ENCODE measurements at places on chromosomes 11 and 22. TPM values are rescaled to one million over a fixed set of nuclear protein-coding genes. Genes with fewer than 3 reads are reported as not detected.

- no peaks in the 10 kb centered on the region for H3K4me1 ChIP-seq
- H3K27ac ChIP-seq, result no peak overlapping the region
- H3K4me3 ChIP-seq, result no peak overlapping the region
These were observed 6.5 kb downstream of the MTMR2 start for GRCh38 chr11:95917193-95918036.

GRCh38 chr11:93059117-93059957, 89.9 kb downstream of the MTNR1B start:
- no peak overlapping the region for H3K27ac ChIP-seq
- H3K36me3 ChIP-seq, result no peaks in the 10 kb centered on the region
- H3K27me3 ChIP-seq, result no peaks in the 10 kb centered on the region
- H3K4me3 ChIP-seq, result no peak overlapping the region

- H3K4me1 ChIP-seq, result no peaks in the 10 kb centered on the region
- no peak for DNase-seq
- H3K4me3 ChIP-seq, result no peak overlapping the region
- H3K27ac ChIP-seq, result no peak overlapping the region
These were observed 175.0 kb upstream of the BDNF start for GRCh38 chr11:27874998-27875830.

DNA sequence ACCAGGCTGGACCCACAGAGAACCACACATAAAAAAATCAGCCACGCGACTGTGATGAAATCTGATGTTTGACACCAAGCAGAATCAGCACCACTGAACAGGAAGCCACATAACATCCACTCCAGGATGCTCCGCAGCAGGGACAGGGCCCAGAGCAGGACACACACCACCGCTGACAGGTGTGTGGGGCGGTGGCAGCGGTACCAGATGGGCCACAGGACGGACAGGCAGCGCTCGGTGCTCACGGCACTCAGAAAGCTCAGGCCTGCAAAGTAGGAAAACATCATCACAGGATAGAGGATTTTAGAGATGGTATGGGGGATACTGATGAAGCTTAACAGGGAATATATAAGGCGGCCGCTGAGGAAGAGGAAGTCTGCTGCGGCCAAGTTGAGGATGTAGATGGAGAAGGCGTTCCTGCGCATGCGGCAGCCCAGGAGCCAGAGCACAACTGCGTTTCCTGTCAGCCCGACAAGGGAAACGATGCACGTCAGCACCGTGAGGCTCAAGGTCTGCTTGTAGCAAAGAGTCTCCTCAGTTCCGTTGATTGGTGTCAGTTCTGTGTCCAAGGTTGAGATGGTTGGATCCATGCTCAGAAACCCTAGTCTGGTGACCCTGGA, 4.9 kb downstream of the MRGPRX1 start:
- no peak overlapping the region for H3K4me3 ChIP-seq
- H3K4me1 ChIP-seq, result no peaks in the 10 kb centered on the region
- no peaks in the 10 kb centered on the region for H3K27me3 ChIP-seq
- H3K36me3 ChIP-seq, result no peaks in the 10 kb centered on the region
- no peak for DNase-seq

DNA sequence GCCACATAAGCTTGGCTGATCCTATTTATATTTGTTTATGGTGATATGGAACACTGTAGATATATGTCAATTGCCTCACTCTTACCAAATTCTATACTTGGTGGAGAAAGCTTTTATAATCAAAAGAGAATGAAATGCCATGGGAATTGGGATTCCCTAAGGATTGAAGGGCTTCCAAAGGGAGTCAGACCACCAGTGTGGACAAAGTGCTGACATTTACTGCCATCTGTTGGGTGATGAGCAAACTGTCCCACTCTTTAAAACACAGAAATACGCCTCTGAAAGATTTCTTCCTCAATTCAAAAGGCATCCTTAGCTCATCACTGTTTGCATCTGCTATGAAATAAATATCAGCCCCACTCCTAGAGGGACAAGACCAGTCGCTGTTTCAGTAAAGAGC, 7.1 kb downstream of the SLC1A2 start:
- H3K4me3 ChIP-seq, result no peak overlapping the region
- DNase-seq, result peak; percentile 13
- H3K36me3 ChIP-seq, result no peaks in the 10 kb centered on the region
- no peak overlapping the region for H3K27ac ChIP-seq

DNA sequence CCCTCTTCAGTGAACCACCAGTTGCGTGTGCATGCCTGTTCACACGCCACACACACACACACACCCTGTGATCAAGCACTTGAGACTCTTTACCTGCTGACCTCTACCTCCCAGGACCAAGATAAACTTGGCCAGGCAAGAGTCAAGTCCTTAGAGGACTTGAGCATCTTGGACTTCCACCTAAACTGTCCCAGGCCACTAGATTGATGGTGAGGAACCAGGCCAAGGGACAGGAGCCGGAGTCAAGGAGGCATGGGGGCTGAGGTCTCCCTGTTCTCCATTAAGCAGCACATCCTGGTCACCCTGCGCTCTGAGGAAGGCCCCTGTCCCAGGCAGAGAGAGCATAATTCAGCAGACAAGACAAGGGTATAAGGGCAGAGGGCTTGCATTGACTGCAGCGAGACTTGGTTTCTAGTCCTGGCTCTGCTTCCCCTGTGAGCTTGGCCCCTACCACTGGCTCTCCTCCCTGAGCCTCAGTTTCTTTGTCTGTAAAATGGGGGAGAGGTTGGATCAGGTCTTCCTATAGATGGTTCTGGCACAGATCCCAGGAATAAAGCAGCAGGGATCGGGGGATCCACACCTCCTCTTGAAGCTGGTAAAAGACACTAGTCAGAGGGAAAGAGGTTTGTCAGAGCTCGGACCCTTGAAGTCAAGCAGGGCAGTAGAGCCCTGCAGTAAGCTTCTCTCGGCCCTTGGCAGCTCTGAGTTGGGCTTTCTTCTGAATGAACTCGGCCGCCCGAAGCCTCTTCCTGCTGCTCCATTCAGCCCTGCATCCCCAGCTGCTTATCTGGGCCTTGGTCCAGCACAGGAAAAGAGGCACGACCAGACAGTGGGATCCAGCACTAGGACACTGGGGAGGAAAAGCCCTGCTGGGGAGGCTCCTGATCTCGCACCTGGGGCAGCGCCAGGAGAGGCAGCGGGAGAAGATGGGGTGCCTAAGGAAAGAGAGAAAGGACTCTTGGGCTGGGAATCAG, 2.0 kb downstream of the CREB3L1 start:
- no peak overlapping the region for H3K27ac ChIP-seq
- DNase-seq, result no peak
- H3K27me3 ChIP-seq, result peaks cover 30% of the 10 kb centered on the region
- no peaks in the 10 kb centered on the region for H3K36me3 ChIP-seq

GRCh38 chr11:78030429-78031325, 7.6 kb upstream of the KCTD14 start:
- no peaks in the 10 kb centered on the region for H3K27me3 ChIP-seq
- no peak overlapping the region for H3K27ac ChIP-seq
- DNase-seq, result no peak
- no peak overlapping the region for H3K4me3 ChIP-seq
- no peaks in the 10 kb centered on the region for H3K36me3 ChIP-seq

- H3K36me3 ChIP-seq, result peaks cover 4% of the 10 kb centered on the region
- no peak overlapping the region for H3K4me3 ChIP-seq
- no peak for DNase-seq
- no peak overlapping the region for H3K27ac ChIP-seq
These were observed 24.7 kb downstream of the TBCEL start for GRCh38 chr11:121048464-121049233.

- H3K36me3 ChIP-seq, result no peaks in the 10 kb centered on the region
- H3K27ac ChIP-seq, result no peak overlapping the region
- H3K4me3 ChIP-seq, result no peak overlapping the region
- H3K27me3 ChIP-seq, result no peaks in the 10 kb centered on the region
These were observed 736.5 kb downstream of the DLG2 start for GRCh38 chr11:84890676-84891075.

GRCh38 chr22:19793161-19793560, 32.6 kb downstream of the TBX1 start:
- H3K36me3 ChIP-seq, result peaks cover 3% of the 10 kb centered on the region
- no peak overlapping the region for H3K27ac ChIP-seq
- no peak overlapping the region for H3K4me3 ChIP-seq

- H3K27ac ChIP-seq, result no peak overlapping the region
- no peak for DNase-seq
- H3K36me3 ChIP-seq, result peaks cover 59% of the 10 kb centered on the region
- peaks cover 7% of the 10 kb centered on the region for H3K4me1 ChIP-seq
These were observed 6.0 kb downstream of the KBTBD4 start for GRCh38 chr11:47572715-47573255.

- DNase-seq, result peak; percentile 49
- peak overlapping the region; percentile 83 for H3K27ac ChIP-seq
- H3K4me3 ChIP-seq, result no peak overlapping the region
- H3K4me1 ChIP-seq, result peaks cover 88% of the 10 kb centered on the region
- no peaks in the 10 kb centered on the region for H3K27me3 ChIP-seq
These were observed 55.0 kb downstream of the MYH9 start for GRCh38 chr22:36332623-36333332.

GRCh38 chr11:2395211-2395730, 5.3 kb upstream of the TSSC4 start:
- H3K27me3 ChIP-seq, result no peaks in the 10 kb centered on the region
- H3K4me1 ChIP-seq, result peaks cover 75% of the 10 kb centered on the region
- no peaks in the 10 kb centered on the region for H3K36me3 ChIP-seq
- H3K4me3 ChIP-seq, result peak overlapping the region; percentile 40
- H3K27ac ChIP-seq, result no peak overlapping the region

GRCh38 chr11:72767203-72768062, 15.2 kb upstream of the ARAP1 start:
- no peak overlapping the region for H3K4me3 ChIP-seq
- DNase-seq, result no peak
- H3K27ac ChIP-seq, result no peak overlapping the region
- H3K4me1 ChIP-seq, result peaks cover 17% of the 10 kb centered on the region
- no peaks in the 10 kb centered on the region for H3K27me3 ChIP-seq
- no peaks in the 10 kb centered on the region for H3K36me3 ChIP-seq

GRCh38 chr11:121634889-121635288, 182.1 kb upstream of the SORL1-AS1 start:
- no peak overlapping the region for H3K4me3 ChIP-seq
- no peak overlapping the region for H3K27ac ChIP-seq
- DNase-seq, result no peak
- H3K36me3 ChIP-seq, result peaks cover 13% of the 10 kb centered on the region
- H3K27me3 ChIP-seq, result no peaks in the 10 kb centered on the region
- no peaks in the 10 kb centered on the region for H3K4me1 ChIP-seq

GRCh38 chr11:128530118-128531074, 57.0 kb downstream of the ETS1 start:
- no peak overlapping the region for H3K27ac ChIP-seq
- H3K27me3 ChIP-seq, result no peaks in the 10 kb centered on the region
- H3K4me1 ChIP-seq, result peaks cover 11% of the 10 kb centered on the region
- DNase-seq, result no peak
- no peak overlapping the region for H3K4me3 ChIP-seq

- no peak overlapping the region for H3K27ac ChIP-seq
- DNase-seq, result no peak
- H3K27me3 ChIP-seq, result no peaks in the 10 kb centered on the region
- peaks cover 6% of the 10 kb centered on the region for H3K36me3 ChIP-seq
These were observed 5.1 kb downstream of the APBB1 start for GRCh38 chr11:6413791-6414201.

GRCh38 chr11:130449996-130450769, 1.7 kb downstream of the ADAMTS15 start:
- no peak overlapping the region for H3K4me3 ChIP-seq
- H3K27me3 ChIP-seq, result peaks cover 44% of the 10 kb centered on the region
- no peak overlapping the region for H3K27ac ChIP-seq

GRCh38 chr22:35637254-35637653, 11.0 kb upstream of the APOL6 start:
- H3K4me3 ChIP-seq, result no peak overlapping the region
- H3K4me1 ChIP-seq, result no peaks in the 10 kb centered on the region
- H3K36me3 ChIP-seq, result no peaks in the 10 kb centered on the region
- H3K27me3 ChIP-seq, result peaks cover 2% of the 10 kb centered on the region
- no peak for DNase-seq

DNA sequence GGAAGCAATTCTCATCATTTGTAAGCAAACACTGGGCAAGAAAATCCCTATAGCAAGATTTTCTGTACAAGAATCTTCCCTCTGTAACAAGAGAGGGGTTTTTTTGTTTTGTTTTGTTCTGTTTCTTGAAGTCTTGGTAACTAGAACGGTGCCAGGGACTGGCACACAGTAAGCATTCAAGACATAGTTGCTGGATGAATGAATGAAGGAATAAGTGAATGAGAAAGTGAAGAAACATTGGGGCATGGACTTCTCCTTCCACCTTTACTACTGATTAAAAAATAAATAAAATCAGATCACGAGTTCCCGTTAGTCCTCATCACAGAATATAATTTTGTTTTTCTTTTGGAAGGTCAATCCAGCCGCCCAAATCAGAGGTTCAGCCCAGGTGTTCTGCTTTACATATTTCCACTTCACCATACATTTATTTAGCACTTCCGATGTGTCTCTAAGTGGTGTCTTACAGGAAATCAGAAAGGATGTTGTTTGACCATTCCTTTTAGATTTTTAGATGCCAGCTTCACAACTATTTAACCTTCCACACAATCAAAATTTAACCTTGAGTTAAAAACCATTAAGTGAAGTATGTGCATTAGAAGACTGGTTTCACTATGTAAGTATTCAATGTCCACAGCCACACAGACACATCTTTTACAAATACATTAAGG, 281.2 kb downstream of the CADM1 start:
- no peak overlapping the region for H3K27ac ChIP-seq
- peaks cover 12% of the 10 kb centered on the region for H3K4me1 ChIP-seq
- H3K4me3 ChIP-seq, result no peak overlapping the region
- no peaks in the 10 kb centered on the region for H3K27me3 ChIP-seq

GRCh38 chr22:20573833-20574615, 66.6 kb downstream of the MED15 start:
- H3K36me3 ChIP-seq, result peaks cover 83% of the 10 kb centered on the region
- no peak overlapping the region for H3K4me3 ChIP-seq
- H3K4me1 ChIP-seq, result no peaks in the 10 kb centered on the region
- no peak overlapping the region for H3K27ac ChIP-seq

GRCh38 chr11:32153747-32154146, 62.9 kb downstream of the RCN1 start:
- no peak for DNase-seq
- H3K27me3 ChIP-seq, result no peaks in the 10 kb centered on the region
- H3K36me3 ChIP-seq, result no peaks in the 10 kb centered on the region

GRCh38 chr11:67277231-67277961, 11.1 kb downstream of the GRK2 start:
- H3K27ac ChIP-seq, result peak overlapping the region; percentile 82
- no peaks in the 10 kb centered on the region for H3K27me3 ChIP-seq
- H3K4me1 ChIP-seq, result peaks cover 82% of the 10 kb centered on the region
- H3K4me3 ChIP-seq, result peak overlapping the region; percentile 50

GRCh38 chr11:65576867-65577755, 1.3 kb downstream of the EHBP1L1 start:
- DNase-seq, result peak; percentile 85
- H3K4me3 ChIP-seq, result peak overlapping the region; percentile 60
- peaks cover 48% of the 10 kb centered on the region for H3K4me1 ChIP-seq
- H3K27me3 ChIP-seq, result no peaks in the 10 kb centered on the region
- H3K27ac ChIP-seq, result peak overlapping the region; percentile 92

GRCh38 chr22:38114484-38115398, 4.3 kb upstream of the BAIAP2L2 start:
- H3K27me3 ChIP-seq, result no peaks in the 10 kb centered on the region
- H3K4me1 ChIP-seq, result no peaks in the 10 kb centered on the region
- no peak overlapping the region for H3K4me3 ChIP-seq
- no peaks in the 10 kb centered on the region for H3K36me3 ChIP-seq

The TPBGL gene
- total RNA-seq, result not detected

The SCUBE2 gene
- not detected for total RNA-seq

The ACTN3 gene
- 0.17 TPM for total RNA-seq

The OR5W2 gene
- total RNA-seq, result not detected

The KRTAP5-1 gene
- not detected for total RNA-seq

The RFPL3 gene
- total RNA-seq, result not detected

The NCF4 gene
- total RNA-seq, result 117 TPM

The SHANK3 gene
- not detected for total RNA-seq

The CABP7 gene
- total RNA-seq, result not detected

The CARD10 gene
- total RNA-seq, result not detected

The SLC15A3 gene
- 93.0 TPM for total RNA-seq

The GGTLC2 gene
- total RNA-seq, result not detected
